Thoracic aorta (tissue), 2 donors: ENCODE measurements at places on chromosomes 6 and 20. TPM values are rescaled to one million over a fixed set of nuclear protein-coding genes. Genes with fewer than 3 reads are reported as not detected.

FOXP4 gene
- 15.7 TPM for total RNA-seq

COL20A1 gene
- total RNA-seq: not detected

CFAP206 gene
- 2.8 TPM for total RNA-seq

CDK19 gene
- 14.3 TPM for total RNA-seq

FAM83D gene
- total RNA-seq: 5.7 TPM

- no peak for DNase-seq
Observed at GRCh38 chr6:139154881-139155547, 20.1 kb downstream of the HECA start.

DNA sequence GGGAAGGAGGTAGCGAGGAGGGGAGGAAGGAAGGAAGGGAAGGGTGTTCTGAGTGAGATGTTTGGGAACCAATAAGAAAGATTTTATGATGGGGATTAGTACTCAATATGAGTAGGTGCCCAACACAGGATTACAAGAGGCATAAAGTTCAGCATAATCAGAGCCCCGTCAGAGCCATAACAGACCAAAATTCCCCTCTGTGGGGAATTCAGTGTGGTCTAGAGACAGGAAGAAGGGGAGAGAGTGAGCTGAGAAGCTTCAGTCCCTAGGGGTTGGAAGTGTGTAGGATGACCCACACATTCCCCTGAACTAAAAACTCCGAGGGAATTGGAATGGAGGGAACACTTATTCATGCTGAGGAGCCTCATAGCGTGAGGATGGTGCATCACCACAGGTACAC, 160.3 kb upstream of the SASH1 start:
- DNase-seq: no peak

- no peak for DNase-seq
Observed at GRCh38 chr6:78701407-78701806, 165.9 kb upstream of the IRAK1BP1 start.

GRCh38 chr20:4870906-4871305, 130.4 kb downstream of the SLC23A2 start:
- no peak for DNase-seq

DNA sequence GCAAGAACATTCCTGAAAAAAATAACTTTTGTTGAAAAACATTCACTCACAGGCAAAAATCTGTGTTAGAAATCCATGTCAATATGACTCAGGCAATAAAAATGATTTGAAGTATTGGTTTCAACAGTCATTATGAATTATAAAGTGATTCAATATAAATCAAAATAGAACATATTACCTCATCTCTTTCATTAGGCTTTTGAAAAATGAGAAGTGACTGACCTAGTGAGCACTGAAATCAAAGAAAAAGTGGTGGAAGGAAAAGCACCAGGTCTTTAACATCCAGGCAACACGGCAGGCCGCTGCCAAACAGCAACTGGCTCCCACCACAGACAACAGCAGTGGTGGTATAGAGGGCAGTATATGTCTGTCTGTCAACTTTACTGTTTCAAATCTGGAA, 68.9 kb downstream of the MAN1A1 start:
- DNase-seq: no peak

DNA sequence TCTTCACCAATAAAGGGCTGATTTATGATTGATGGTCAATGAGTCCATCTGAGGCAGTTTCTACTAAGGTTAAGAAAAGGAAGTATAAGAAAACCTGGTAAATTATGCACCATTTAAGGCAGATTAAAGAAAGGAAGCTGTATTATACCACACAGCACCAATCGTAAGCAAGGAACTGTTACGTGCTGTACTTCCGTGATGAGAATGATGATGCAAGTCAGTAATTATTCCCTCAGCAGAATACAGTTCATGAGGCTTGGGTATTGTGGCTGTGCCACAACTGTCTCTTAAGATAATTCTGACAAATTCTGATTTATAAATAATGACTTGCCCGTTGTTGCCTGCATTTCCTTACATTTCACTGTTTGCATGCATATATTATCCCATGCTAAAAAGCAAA, 699.0 kb downstream of the HDGFL1 start:
- DNase-seq: no peak

DNA sequence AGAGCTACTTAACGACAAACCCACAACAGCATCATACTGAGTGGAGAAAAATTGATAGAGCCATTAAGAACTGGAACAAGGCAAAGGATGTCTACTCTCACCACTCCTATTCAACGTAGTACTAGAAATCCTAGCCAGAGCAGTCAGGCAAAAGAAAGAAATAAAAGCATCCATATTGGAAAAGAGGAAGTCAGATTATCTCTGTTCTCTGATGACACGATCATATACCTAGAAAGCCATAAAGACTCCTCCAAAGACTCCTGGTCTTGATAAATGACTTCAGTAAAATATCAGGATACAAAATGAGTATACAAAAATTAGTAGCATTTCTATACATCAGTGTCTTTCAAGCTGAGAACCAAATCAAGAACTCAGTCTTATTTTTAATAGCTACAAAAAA, 17.0 kb upstream of the FHL5 start:
- no peak for DNase-seq
